ENCODE measurements at places on chromosomes 7 and 10.

- no peak for DNase-seq
These were observed 73.9 kb upstream of the PTN start for GRCh38 chr7:137417464-137417863.

- DNase-seq, result no peak
These were observed 23.4 kb upstream of the FIGNL1 start for GRCh38 chr7:50473531-50473930.

DNA sequence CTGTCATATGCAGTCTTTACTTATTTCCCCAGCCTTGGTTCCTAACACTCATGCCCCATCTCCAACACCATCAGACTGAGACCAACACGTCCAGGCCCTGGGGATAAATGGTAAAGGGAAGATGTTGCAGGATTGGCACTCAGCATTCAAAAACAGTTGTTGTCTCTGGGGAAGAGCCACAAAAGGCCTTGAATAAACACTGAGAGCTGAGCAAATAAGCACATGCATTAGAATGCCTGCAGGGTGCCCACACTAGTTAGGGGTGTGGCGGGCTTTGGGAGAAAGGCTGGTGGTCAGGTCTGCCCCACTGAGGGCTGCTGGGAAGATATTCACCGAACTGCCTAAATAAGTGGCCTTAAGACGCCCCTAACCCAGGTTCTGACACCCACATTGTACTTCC, 391.0 kb downstream of the GFRA1 start:
- DNase-seq, result no peak

DNA sequence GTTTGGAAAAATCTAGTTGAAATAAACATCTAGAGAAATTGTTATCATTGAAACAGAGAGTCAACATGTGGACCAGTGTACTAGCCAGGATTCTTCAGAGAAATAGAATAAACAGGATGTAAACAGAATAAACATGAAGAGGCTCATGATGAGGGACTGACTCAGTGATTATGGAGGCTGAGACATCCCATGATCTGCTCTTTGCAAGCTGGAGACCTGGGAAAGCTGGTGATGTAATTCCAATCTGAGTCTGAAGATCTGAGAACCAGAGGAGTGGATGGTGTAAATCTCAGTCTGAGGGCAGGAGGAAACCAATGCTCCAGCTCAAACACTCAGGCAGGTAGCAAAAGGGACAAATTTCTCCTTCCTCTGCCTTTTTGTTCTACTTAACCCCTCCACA, 62.9 kb upstream of the FAM180A start:
- DNase-seq, result no peak

DNA sequence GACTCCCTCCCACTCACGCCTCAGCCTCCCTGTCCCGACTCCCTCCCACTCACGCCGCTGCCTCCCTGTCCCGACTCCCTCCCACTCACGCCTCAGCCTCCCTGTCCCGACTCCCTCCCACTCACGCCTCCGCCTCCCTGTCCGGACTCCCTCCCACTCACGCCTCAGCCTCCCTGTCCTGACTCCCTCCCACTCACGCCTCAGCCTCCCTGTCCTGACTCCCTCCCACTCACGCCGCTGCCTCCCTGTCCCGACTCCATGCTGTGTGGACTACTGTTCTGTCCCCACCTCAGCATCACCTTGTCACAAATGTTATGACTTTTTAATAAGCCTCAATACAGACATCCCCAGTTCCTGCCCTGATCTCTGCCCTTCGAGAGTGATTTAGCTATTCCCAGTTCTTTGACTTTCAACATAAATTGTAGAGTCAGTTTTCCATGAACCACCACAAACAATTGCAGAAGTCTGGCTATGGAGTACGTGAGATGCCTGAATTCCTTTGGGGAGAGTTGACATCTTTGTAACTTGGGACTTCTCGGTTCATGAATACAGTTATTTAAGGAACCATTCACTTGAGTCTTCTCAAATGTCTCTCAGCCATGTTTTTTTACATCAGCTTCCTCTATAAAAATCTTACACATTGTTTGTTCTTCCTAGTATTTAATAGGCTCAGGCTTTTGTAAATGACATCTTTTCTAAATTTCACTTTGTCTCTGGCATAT, 71.9 kb downstream of the FOXL3 start:
- no peak for DNase-seq

- DNase-seq, result peak; percentile 62
These were observed 13.5 kb downstream of the NEUROD6 start for GRCh38 chr7:31327071-31327470.

All from EL (cell line).